GM23248 (cell line): ENCODE measurements at places on chromosomes 6 and 20.

GRCh38 chr6:114092943-114093342, 122.0 kb upstream of the HDAC2 start:
- DNase-seq: no peak

- no peak for DNase-seq
Measured at GRCh38 chr6:6635291-6635690, 46.8 kb downstream of the LY86 start.

DNA sequence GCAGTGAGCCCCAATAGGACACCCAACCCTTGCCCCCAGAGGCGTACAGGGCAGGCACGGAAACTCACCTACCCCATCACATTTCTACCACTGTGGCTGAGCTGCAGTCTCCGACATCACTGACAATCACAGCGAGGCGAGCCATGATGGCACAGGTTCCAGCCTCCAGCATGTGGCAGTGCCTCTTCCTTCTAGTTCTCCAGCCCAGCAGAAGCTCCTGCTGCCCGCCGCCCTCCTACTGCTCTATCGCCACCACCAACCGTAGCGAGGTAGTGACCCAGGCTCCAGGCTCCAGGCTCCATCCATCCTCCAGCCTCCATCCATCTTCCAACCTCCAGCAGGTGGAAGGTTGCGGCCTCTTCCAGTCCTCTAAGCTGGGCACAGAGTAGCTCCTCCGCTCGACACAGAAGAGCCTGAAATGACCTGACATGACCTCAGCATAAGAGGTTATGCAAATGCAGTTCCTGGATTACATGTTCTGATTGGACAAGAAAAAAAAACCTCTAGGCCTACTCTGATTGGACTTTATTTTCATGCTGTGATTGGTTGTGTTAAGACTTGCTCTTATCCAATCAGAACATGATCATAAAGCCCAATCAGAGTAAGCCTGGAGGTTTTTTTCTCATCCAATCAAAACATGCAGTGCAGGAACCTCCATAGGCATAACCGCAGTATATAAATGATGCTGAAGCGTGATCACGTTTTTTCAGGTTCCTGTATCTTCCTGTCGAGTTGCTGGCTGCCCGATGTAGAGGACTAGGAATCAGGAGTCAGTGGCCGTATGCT, 438.9 kb upstream of the ZNF337 start:
- no peak for DNase-seq

DNA sequence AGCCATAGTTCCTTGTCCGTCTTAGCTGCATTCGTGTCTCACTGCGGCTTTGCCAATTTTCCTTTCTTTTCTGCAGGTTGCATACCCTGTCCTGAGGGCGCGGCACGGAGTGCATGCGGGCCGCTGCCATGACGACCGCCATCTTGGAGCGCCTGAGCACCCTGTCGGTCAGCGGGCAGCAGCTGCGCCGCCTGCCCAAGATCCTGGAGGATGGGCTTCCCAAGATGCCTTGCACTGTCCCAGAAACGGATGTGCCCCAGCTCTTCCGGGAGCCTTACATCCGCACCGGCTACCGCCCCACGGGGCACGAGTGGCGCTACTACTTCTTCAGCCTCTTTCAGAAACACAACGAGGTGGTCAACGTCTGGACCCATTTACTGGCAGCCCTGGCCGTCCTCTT, 17.1 kb upstream of the EFHC1 start:
- DNase-seq: no peak

GRCh38 chr20:18671203-18671710, 83.4 kb downstream of the DTD1 start:
- no peak for DNase-seq

DNA sequence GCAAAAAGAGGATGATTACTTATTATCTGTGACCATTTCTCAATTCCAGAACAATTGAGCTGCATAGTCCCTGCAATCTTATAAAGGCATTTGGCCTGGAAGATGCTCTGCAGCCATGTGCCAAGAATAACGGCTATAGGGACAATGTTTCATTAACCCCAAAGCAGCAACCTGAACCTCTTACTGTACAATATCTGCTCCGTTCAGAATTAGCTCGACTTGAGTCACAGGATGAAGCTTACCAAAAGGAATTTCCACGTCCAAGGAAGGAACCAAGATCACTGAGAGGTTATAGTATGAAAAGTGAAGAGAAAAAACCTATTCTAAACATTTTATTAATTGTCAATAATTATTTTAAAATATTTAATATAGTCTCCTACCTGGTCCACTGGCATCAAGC, 167.3 kb upstream of the GMDS start:
- DNase-seq: peak; percentile 82

DNA sequence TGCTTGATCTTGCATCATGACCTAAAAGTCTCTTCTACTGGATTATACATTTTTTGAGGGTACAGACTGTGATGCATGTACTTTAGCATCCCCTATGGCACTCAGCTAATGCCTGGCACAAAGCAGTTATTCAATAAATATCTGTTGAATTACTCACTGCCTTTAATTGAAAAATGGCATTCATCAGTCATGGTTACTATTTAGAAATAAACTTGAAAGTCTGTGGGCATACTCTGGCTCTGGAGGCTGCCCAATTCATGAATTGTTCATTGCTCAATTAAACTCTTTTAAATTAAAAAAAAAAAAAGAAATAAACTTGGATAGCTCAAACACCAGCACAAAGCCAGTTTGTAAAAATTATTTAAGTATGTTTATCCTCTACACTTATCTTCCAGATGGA, 40.0 kb downstream of the HEBP2 start:
- DNase-seq: no peak

DNA sequence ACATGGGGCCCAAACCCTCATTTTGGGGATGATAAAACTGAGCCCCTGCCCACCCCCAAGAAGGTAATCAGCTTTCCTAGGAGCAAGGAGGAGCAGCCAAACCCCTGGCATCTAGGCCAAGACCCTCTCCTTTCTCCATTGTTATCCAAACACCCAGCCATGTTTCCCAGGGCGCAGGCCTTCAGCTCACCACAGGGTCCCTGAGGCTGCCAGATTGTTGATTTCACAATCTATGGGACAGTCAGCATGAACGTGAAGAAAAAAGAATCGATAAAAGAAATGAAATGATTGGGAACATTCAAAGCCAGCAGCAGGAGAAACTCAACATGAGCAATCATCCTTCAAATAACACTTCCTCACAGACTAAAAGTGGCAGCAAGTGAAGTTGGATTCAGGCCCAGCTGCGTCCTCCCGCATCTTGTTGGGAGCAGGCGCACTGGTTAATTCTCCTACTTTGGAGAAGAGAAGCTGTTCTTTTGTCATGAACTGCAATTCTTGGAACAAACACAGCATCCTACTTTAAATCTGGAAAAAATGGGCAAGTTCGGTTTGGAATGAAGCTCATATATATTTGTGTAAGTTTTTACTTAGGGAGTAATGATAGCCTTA, 241.8 kb upstream of the PRDM1 start:
- peak; percentile 33 for DNase-seq

GRCh38 chr6:146700078-146700686, 101.4 kb downstream of the ADGB start:
- peak; percentile 91 for DNase-seq

GRCh38 chr6:43302126-43302525, 4.1 kb downstream of the SLC22A7 start:
- DNase-seq: no peak

DNA sequence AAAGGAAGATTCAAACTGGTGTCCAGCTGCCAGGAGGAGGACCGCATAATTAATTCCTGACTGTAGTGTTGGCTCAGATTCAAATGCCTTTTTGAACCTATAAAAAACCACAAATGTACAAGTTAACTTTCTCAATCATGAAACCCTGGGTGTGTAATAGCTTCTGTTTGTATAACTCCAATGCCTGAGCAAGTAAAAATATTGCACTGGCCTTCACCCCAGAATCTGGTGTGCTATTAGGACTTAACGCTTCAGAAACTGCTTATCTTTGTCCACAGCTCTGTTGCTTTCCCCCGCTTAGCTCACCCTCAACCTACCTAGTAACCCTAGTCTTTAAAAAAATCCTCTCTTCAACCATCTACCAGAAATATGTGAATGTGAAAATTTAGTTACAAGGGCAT, 119.1 kb upstream of the MAP7 start:
- peak; percentile 83 for DNase-seq

GRCh38 chr20:1392443-1392692, 486 bp downstream of the FKBP1A start:
- peak; percentile 58 for DNase-seq

GRCh38 chr6:113629256-113629655, 227.9 kb upstream of the MARCKS start:
- no peak for DNase-seq

DNA sequence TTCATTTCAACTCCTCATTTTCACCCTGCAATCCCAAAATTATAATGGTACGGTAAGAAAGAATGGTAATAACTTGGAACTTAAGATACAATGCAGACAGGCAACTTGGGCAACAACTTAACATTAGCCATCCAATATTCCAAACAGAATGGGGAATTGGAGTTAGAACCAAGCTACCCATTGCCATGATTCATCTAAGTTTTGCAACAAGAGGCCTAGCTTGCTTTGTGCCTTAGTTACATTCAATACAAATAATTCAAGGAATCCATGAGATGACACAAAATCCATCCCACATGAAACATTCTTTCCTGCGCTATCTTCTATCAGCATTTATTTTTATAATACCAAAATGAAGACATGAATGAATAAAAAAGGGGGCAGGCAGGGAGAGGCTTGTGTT, 28.4 kb downstream of the DCDC2 start:
- peak; percentile 61 for DNase-seq

DNA sequence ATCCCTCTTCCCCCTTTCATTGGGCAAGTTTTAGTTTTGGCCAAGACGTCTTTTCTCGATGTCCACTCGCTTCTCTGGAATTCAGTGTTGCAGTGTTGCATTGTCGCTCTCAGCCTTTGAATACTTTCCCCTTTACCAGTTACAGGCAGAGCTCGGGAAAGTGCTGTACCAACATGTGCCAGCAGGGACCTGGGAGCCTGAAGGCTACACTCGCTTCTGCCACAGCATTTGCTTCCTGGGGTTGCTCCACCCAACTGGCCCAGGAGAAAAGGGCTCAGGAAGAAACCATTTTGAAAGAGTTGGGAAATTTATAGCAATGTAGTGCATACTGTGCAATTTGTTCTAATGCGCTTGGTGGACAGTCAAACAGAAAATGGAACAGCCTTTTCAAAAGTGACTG, 78.6 kb downstream of the LINC00237 start:
- DNase-seq: peak; percentile 23
